Thyroid gland (tissue), 4 donors: ENCODE measurements at places on chromosomes 7 and 10. TPM values are rescaled to one million over a fixed set of nuclear protein-coding genes. Genes with fewer than 3 reads are reported as not detected.

- DNase-seq: no peak
Observed at GRCh38 chr10:52864201-52865106, 91.9 kb upstream of the MBL2 start.

- no peak for DNase-seq
Observed at GRCh38 chr10:74612195-74612594, 214.2 kb upstream of the KAT6B start.

DNA sequence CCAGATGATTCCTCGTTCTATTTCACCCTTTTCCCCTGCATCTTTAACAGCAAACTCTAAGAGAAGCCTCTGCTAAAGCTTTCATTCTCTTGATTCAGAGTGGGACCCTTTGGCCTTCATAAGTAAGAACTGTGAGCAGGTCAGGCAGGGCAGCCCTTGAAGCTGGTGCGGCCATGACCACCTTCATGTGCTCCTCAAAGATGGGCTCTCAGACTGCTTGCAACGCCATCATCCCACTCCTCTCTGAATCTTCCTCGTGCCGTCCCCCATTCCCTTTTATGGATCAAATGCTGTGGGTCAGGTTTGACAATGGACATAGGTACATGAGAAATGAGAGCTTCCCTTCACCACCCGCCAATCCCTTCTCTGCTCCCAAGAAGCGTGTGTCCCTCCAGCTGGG is 207.4 kb downstream of the TCF7L2 start:
- DNase-seq: no peak

DNA sequence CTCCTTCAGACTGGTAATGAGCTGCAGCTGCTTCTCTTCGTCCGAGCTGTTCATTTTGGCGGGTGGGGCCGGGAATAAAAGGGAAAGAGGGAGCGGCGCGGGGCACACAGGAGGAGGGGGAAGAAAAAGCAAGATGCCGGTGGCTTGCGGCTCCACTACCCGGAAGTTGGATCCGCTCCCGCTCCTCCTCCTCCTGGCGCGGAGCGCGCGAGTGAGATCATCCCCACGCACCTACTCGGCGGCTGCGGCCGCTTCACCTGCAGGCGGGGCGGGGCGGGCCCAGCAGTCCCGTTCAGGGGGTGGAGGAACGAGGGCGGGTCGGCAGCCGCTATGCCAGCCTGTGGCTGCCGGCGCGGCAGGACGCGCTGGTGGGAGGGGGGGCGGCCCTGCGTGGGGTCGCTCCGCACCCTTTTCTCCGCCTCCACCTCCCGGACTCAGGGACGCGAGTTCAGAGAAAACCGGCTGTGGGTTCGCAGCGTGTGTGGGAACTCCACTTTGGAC is at the start of gene SHTN1:
SHTN1 (minus strand) TSS at position 162 of the 501 bp plus-strand sequence; CDS start at position 54, 108 bp downstream.
- peak; percentile 95 for DNase-seq

GRCh38 chr7:131726031-131726430 is 169.6 kb upstream of the PODXL start:
- no peak for DNase-seq

DNA sequence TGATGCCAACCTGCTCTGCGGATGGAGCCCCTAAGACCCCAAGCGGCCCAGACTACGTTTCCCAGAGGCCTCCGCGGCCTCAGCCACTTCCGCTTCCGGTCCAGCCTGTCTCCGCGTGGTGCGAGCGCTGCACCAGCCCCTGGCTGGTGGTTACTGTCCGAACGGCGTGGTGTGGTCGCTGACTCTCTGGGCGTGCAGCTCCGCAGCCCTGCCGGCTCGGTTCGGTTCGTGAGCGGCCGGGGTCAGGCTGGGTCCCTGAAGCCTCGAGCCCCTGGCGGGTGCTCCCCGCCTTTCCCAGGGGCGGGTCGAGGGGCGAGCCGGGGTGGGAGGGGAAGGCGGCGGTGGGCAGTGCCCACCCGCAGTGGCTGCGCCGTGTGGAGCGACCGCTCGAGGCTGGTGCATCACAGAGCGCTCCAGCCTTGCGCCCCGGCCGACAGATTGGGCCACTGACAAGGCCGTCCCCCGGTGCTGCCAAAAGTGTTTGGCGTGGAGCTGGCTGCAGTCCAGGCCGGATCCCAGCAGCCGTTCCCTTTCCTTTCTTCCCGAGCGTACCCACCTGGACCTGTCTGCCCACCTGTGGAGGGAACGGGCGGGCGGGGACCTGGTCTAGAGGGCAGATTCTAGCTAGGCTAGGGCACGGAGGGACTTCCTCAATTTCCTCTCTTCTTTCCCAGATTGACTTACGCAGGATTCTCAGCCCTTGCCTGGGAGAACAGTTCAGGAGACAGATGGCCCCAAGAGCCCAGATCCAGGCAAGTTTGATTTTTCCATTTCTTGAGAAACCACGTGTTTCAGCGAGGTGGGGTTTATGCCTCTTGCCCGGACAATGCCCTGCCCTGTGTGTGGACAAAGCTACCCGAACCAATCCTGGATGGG is at the start of gene ZNF485:
ZNF485 (plus strand) TSS at position 116 of the 876 bp plus-strand sequence; CDS start at position 729, 613 bp downstream.
- DNase-seq: peak; percentile 66

- DNase-seq: no peak
Observed at GRCh38 chr7:55132890-55133551, 114.2 kb downstream of the EGFR start.

DNA sequence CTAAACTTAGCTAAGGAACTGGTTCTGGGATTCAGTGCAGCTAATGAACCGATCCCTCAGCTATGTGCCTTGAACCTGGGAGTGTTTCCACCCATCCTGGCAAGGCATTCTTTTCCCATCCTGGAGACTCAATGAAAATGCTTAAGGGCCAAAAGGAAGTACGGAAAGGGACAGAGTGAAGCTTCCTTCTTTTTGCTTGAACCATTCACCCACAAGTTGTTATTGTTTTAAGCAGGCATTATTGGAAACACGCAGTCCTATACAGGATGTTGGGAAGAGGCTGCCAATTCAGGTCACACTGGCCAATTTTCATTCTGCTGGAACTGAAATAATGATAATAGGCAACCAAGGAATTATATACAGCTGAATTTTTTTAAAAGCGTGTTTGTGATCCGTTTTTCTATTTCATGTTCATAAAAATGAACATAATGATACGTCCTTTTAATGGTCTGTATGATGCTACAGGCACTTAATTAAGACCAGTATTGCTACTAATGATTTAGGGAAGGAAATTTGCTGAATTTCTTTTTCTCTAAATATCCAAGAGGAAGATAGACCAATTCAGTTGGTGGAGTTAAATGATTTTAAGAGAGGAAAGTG is 57.8 kb upstream of the FZD1 start:
- no peak for DNase-seq

OPN4 gene
- not detected for total RNA-seq

KLF14 gene
- total RNA-seq: not detected

PDIA4 gene
- total RNA-seq: 336 TPM

NPFFR1 gene
- total RNA-seq: not detected
